ENCODE measurements at places on chromosomes 4 and X.

- no peak for DNase-seq
Measured at GRCh38 chr4:1992468-1993168, 16.2 kb downstream of the NELFA start.

DNA sequence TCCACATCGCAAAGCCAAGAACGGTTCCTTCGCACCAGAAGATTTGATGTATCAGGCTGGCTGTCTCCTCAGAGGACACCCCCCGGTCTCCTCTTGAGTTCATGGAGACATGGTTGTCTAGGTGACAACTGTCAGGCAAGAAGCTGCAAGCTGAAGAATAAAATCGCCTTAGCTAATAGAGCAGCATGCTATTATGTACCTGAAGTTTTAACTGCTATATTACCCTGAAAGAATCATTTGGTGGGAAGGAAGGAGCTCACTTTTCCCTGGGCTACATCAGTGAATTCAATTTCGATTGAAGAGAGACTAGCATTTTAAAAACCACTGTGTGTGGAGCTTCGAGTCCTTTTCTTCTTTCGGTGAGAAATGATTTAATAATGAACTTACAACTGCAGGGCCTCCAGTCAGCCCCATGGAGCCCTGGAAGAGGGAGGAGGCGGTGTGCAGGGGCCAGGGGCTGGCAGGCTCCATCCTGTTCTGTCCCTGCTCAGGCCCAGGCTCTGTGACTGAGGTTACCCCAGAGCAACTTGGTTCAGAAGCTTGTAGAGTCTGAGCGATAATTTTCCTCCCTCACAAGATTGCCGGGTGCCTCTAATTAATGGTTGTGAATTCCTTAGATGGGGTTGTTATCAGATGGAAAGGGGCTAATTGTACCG, 191.3 kb downstream of the MID1IP1 start:
- no peak for DNase-seq

DNA sequence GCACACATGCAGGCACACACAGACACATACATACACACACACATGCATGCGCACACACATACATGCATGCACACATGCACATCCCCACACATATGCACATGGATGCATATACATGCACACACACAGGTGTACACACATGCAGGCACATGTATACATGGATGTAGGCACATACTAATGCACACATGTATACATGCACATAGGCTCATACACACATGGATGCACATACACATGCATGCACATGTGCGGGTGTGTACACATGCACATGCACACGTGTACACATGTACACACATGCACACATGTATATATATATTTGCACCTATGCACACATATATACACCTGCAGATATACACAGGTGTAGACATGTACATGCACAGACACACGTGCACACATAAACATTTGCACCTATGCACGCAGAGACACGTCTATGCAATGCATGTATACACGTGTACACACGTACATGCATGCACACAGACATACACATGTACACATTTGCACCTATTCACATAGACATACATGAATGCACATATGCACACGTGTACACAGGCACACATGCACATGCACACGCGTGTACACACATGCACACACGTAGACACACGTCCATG, 4.0 kb downstream of the PLCXD1 start:
- no peak for DNase-seq

- DNase-seq, result no peak
Measured at GRCh38 chrX:149628280-149628679, 3.3 kb downstream of the TMEM185A start.

GRCh38 chr4:147461161-147461560, 19.7 kb upstream of the EDNRA start:
- no peak for DNase-seq

DNA sequence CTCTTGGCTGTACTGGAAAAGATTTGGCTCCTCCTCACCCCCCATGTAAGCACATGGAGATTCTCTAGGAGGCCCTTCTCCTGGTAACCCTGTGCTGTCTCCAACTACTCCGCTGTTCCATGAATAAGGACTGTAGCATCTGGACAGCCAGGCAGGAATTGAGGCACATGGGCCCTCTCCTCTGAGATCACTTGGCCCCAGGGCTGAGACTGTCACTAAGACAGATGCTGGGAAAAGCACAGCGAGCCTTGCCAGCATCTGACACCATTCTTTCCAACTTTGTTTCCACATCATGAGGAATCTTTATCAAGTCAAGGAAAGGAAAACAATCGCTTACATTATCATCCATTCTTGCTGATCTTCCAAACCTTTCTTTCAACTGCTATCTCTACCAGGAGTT, 222.6 kb upstream of the INTU start:
- DNase-seq, result no peak

DNA sequence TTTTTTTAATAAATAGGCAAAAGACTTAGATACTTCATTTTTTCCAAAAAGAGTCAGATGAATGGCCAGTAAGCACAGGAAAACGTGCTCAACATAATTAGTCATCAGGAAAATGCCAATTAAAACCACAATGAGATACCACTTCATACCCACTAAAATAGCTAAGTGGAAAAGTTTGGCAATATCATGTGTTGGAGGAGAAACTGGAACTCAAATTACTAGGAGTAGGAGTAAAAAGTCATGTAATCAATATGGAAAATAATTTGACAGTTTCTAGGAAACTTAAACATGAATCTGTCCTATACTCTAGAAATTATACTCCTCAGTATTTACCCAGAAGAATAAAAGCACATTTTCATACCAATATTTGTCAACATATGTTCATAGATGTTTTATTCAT, 449.8 kb downstream of the INPP4B start:
- no peak for DNase-seq

DNA sequence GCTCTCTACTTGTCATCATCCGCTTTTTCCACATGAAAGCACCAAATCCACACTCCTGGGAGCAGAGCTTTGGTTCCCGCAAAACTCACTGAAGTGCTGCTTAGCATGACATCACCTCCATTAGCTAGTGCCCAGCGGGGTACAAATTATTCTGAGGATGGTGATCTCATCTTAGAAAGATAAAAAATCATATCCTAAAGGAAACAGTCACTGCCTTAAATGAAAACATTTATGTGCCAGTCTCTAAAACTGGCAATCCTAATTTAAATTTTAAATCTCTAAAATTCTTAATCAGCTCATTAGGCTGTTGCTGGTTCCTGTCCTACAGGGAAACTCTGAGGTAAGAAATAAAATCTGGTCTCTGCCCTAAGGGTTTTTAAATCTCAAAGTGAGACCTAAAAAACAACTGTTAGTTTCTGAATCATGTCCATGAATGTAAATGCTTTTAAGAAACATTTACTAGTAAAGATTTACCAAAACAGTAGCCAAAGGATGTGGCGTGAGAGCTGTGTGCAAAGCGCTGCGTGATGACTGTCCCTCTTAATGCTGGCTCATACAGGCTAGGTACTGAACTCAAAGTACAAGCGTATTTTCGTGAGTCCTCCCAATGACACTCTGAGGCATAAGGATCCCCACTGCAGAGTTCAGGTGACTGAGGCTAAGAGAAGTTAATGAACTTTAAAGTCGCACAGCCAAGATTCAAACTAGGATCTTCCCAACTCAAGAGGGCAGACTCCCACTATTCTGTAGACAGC, 4.5 kb downstream of the CASP3 start:
- no peak for DNase-seq

DNA sequence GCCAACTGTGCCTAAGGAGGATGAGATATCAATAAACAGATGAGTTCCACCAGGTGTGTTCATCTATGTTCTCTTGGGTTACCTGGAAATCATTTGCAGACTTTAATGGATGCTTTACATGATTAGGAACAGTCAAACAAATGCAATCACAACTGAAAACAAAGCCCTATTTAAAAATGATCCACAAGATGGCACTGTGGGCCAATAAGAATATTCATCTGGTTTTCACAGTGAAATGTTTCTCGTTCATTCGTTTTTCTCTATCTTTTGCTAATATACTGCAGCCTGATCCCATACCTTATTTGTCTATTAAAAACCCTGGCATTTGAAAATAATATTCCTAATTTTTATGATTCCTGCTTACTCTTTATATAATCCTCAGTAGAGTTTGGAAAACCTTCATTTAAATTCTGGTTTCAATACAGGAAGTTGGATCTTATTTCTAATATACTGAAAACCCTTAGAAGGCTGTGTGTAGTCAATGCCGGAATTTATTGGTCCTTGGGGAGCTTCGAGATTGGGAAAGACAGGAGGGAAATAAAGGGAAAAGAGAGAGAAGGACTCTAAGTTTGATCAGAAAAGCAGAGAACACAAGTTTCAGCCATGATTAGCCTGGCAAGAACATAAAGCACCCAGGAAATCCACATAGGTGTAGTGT, 63.8 kb upstream of the TAPT1 start:
- peak; percentile 66 for DNase-seq

DNA sequence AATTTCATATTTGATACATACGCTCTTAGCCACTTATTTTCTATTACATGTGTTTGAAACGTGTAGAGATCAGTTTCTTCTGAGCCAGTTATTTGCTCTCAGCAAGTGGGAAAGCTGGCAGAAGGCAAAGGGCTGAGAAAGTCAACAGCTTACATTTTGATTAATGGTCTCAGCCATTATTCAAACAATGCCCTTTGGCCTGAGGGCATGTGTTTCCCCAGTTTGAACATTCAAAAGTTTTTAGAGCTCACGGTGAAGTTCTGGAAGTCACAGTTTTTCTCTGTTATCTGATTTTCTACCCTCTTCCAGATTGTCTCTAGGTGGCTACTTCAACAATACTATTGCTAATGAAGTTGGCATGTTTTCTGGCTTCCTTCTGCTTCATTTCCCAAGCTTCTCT, 591.8 kb upstream of the CPEB2 start:
- DNase-seq, result no peak

DNA sequence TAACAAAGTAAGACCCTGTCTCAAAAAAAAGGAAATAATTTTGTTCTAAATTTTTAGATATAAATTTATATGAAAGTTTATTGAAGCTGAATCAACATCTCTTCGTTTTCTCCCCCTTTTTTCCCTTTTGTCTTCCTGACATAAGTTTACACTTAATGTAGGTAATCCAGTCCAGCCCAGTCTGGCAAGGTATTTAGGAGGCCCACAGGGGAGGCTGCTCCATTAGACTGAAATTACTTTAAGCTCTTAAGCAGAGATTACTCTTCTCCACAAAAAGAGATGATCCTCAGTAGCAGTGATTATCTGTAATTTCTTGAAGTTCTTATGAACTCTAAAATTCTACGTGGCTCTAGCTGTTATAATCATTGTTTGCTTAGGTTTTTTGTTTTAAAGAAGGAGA, 46.0 kb downstream of the ANXA5 start:
- no peak for DNase-seq

- DNase-seq, result peak; percentile 26
Measured at GRCh38 chr4:66688674-66689073, 856.6 kb downstream of the CENPC start.

DNA sequence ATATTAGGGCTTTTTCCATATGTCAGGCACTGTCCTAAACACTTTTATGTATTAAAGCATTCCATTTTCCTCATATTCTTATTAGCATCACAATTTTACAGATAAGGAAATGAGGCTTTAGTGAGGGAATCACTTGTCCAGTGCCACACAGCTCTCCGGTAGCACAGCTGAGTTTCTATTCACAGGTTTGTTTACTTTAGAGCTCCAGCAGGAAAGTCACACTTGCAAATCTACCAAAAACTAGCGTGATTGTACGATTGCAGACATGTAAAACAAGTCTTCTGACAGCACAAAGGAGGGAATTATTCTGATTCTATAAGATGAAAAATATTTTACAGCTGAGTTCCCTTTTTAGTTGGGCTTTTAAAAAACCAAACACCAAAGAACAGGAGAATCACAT, 472.1 kb downstream of the TMA16 start:
- no peak for DNase-seq

DNA sequence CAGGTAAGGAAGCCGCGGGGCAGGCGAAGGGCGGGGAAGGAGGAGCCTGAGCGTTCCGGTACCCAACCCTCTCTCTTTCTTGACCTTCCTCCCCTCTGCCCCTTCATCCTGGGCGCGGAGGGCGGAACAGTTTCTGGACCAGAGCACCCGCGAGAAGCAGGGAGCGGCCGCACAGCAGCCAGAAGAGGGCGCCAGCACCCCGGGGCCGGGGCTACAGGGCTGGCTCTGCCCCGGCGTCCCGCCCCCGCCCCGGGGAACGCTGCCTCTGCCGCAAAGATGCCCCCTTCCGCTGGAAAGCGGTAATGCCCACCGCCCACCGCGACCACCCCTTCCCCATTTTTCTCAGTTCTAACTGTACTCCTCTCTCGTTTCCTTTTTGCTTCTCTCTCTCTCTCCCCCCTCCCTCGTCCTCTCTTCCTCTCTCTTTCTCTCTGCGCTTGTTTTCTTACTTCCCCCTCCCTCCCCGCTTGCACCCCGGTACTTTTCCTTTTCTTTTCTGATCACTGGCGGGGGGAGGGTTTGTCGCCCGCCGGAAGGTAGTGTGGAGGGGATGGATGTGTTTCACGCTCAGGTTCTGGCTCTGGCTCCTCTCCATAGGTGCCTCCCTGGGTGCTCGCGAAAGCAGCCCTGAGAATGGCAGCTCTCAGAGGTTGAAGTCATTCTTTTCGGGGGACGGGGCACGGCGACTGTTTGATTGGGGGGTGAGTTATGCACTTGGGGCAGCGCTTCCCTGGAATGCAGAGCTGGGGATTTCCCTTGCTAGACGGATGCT, 13.1 kb upstream of the PRDM8 start:
- peak; percentile 93 for DNase-seq

GRCh38 chrX:15856636-15857035, 2.0 kb upstream of the AP1S2 start:
- no peak for DNase-seq

- no peak for DNase-seq
Measured at GRCh38 chrX:118116713-118117550, at the start of gene KLHL13. TSS of gene KLHL13 (minus strand) at chrX:118116810. CDS start at chrX:118028473, 88,337 bp downstream.

DNA sequence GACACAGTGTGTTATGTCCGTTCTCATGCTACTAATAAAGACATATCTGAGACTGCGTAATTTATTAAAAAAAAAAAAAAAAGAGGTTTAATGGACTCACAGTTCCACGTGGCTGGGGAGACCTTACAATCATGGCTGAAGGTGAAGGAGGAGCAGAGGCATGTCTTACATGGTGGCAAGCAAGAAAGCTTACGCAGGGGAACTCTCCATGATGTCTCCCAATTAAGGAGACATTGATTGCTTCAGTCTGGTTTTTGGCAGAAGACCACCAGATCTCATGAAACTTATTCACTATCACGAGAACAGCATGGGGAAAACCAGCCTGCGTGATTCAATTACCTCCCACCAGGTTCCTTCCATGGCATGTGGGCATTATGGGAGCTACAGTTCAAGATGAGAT, 221.8 kb downstream of the ASMT start:
- DNase-seq, result no peak
